AG09309 (cell line): ENCODE measurements at places on chromosomes 13 and 19.

- peak; percentile 21 for DNase-seq
These were observed 100.4 kb upstream of the GJB6 start for GRCh38 chr13:20332361-20333096.

GRCh38 chr13:21359855-21360254 lies 99.2 kb downstream of the ZDHHC20 start:
- no peak for DNase-seq

DNA sequence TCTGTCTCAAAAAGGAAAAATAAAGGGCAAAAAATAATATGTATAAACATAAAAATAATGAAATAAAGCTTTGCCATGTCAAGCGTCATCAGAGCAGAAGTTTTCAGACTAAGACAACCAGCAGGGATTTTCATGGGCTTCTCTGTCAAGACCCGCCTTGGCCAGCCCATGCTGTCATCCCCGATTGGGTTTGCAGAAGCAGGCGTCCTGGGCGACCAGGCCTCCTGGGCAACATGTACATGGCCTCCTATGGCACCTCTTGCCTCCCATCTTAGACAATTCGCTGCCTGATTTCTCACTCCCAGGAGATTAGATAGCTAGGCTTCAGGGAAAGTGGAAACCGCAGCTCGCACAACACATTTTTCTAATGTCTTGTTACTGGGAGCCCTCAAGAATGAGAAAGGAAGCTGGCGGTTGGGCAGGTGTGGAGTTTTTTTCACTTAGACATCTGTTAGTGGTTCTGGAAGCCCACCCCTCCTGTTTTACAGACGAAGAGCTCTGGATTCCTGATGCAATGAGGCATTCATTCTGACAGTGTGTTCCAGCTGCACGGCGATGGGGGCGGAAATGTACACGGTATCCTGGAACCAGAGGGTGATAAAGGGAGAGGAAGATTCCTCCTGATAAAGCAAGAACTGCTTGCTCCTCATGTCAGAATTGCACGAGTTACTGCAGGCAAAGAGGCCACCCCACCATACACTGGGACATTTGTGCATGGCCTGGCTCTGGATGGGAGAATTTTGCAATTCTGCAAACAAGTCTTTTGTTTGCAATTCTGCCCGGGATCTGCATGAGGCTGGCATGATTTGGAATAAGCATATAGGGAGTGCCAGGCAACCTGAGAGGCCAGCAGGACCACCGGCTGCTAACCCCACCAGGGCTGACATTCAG lies 47.4 kb upstream of the KATNAL1 start:
- DNase-seq: no peak

GRCh38 chr13:54165581-54166215 lies 1137.1 kb downstream of the OLFM4 start:
- no peak for DNase-seq

DNA sequence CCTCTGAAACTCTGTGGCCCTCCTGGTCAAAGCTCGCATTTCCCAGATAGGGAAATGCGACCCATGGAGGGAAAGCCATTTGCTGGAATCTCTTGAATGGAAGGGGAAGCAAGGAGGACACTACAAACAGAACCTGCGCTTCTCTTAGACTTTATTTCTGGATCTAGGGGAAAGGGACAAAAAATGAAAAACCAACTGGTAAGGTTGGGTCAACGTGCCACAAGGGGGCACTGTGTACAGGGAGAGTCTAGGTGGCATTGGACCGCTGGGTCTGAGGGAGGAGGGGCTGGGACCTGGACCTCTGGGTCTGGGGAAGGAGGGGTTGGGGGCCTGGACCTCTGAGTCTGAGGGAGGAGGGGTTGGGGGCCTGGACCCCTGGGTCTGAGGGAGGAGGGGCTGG lies 5.0 kb downstream of the KLK4 start:
- no peak for DNase-seq

- DNase-seq: no peak
These were observed 792 bp upstream of the LENG8 start for GRCh38 chr19:54448040-54448773.

- no peak for DNase-seq
These were observed 631.3 kb downstream of the DIAPH3 start for GRCh38 chr13:59532405-59532804.

DNA sequence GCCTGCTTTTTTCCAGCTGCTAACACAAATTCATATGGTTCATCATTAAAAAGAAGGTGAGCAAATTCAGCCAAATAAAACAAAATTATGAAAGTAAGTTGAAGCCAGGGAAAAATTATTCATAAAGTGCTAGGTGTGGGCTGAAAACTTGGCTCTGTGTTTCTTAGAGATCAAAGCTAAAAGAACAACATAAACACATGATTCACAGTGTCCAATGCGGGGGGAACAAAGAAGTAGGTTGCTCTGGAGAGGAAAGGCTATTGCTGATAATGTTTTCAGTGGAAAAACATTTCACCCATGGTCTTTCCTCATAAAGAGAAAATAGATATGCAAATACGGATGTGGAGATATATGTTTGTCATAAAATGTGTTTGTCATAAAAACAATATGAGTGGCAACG lies 1691.5 kb upstream of the SLC10A2 start:
- DNase-seq: no peak

- DNase-seq: no peak
These were observed 1096.6 kb downstream of the PCDH17 start for GRCh38 chr13:58728126-58728525.

- DNase-seq: no peak
These were observed 52.4 kb upstream of the SOX21 start for GRCh38 chr13:94764576-94765321.

DNA sequence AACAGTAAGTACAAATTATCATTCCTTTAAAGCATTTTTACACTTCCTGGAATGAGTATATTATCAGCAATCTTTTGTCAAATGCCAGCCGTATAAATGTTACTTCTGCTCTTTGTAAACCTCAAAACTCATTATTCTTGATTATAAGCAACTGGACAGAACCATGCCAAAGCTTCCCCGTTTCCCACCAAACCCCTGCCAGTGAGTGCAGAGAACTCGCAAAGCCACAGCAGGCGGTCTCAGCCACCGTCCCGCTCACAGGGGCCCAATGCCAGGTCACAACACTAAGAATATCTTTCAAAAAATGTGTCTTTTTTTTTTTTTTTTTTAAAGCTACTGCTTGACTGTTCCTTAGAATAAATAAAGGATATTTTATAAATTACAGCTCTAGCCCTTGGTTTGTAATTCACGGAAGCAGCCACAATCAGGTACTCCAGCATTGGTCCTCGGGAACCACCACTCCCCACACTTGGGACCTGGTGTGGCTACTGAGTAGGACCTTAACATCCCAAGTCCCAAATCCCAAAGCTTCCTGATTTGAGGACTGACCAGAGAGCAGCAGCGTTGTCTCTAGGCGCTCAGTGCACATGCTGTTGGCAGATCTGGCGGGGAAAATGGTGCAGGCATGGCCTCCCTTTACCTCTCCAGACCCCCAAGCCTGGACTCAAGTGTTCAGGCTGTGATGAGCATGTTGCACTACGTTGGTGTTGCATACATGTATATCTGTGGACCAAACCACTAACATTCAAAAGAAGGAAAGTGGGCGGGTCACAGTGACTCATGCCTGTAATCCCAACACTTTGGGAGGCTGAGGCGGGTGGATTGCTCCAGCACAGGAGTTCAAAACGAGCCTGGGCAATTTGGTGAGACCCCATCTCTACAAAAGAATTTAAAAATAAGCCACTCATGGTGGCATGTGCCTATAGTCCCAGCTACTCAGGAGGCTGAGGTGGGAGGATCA lies 19.0 kb downstream of the KCTD15 start:
- no peak for DNase-seq

GRCh38 chr19:56946159-56946558 lies 105.6 kb upstream of the PEG3 start:
- no peak for DNase-seq

DNA sequence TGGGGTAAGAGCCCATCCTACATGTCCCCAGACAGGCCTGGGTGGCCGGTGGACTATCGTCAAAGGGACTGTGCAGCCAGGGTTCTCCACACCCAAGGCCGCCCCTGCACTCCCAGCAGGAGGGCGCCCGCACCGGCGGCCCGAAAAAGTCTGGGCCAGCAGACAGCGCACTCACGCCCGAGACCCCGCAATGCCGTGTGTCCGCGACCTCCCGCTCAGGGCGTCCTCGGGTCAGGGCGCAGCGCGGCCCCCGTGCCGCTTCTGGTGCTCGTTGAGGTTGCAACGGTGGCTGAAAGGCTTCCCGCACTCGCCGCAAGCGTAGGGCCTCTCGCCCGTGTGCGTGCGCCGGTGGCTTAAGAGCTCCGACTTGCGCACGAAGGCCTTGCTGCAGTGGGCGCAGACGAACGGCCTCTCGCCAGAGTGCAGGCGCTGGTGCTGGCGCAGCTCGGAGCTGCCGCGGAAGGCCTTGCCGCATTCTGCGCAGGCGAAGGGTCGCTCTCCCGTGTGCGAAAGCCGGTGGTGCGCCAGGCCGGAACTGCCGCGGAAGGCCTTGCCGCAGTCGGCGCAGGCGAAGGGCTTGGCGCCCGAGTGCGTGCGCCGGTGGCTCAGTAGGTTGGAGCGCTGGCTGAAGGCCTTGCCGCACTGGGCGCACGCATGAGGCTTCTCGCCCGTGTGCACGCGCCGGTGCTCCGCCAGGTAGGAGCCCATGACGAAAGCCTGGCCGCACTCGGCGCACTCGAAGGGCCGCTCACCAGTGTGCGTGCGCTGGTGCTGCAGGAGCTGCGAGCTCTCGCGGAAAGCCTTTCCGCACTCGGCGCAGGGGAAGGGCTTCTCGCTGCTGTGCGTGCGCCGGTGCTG lies 2.8 kb upstream of the A1BG start:
- no peak for DNase-seq

GRCh38 chr19:19347401-19348110 lies 26.9 kb downstream of the MAU2 start:
- DNase-seq: no peak

- DNase-seq: no peak
These were observed 11.1 kb downstream of the NAPA start for GRCh38 chr19:47503826-47504150.

- DNase-seq: no peak
These were observed 571 bp upstream of the DHRS12 start for GRCh38 chr13:51804295-51805172.

GRCh38 chr19:6579450-6580178 lies 11.3 kb downstream of the CD70 start:
- DNase-seq: no peak

- DNase-seq: no peak
These were observed 62.0 kb downstream of the EPSTI1 start for GRCh38 chr13:42929886-42930535.

- DNase-seq: no peak
These were observed 21.7 kb upstream of the CALM3 start for GRCh38 chr19:46579361-46579879.

DNA sequence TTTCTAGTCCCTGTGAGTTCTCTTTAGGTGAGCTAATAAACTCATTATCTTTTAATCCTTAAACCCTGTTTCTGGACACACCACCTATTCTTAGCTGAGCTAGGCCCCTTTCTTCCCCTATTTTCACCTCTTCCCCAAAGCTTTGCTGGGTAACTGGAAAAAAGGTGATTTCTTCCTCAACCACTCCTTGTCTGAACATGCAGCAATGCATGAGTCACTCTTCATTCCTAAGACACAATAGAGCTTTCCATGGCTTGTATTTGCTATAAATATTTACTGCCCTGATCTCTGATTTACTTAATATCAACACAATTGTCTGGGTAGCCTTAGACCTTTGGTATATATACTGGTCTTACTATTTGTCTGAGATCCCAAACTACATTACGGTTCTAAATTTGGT lies 370.9 kb downstream of the KLF5 start:
- no peak for DNase-seq

DNA sequence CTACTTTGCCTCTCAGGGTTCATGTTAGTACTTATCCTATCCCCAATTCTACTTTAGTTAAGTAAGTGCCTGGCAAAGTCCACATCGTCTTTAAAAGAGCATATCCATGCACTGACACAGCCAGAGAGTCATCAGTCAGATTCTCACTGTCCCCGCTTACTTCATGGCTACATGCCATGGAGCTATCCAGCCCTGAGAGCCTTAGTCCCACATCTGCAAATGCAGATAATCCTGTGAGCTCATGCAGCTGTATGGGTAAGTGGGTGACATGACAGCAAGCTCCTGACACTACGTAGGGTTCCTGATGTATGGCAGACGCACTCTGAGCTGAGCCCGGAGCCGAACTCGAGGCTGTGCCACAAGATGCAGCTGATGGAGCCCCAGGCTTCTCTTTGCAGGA lies 661.5 kb downstream of the LIG4 start:
- DNase-seq: no peak

- no peak for DNase-seq
These were observed 11.4 kb upstream of the TCF3 start for GRCh38 chr19:1663852-1664251.
